ENCODE measurements at places on chromosomes 7 and 10.

DNA sequence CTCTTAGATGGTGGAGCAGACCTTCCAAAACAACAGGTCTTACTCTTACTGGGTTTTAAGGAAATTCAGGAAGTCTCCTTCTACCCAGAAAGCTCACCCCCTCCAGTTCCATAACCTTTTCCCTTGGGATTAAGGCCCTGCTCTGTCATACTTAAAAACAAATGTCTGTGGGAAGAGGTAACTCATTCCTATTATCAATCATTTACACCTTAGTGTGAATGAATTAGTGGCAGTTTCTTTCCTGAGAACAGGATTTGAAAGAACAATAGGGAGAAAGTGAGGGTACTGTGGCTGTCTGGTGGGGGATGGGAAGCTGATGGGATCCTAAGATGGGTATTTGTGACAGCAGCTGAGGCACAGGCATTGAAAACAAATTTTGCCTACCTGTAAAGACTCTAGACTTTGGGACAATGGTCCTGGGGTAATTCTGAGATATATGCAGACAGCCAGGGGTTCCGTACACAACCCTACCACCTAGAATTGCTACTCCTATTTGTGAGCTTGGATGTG is 22.2 kb upstream of the PDLIM1 start:
- no peak for DNase-seq

- peak; percentile 31 for DNase-seq
Observed at GRCh38 chr10:28677888-28678686, 766 bp downstream of the BAMBI start.

DNA sequence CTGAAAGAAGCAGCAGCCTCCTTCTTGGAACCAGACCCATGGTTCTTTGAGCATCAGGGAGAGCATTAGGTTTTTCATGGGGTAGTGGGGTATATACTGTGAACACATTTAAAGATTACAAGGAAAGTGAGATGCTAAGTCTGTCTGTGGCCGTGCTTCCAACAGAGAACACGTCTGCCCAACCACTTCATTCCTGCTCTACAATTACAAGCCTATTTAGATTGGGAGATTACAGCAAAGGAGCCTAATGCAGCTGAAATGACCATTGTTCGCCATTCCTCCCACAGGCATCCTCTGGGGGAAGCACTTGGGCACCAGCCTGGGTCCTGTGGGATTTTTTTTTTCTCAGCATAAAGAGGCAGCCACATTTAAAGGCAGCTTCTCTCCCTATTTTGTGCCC is 536.4 kb downstream of the XPNPEP1 start:
- DNase-seq, result no peak

DNA sequence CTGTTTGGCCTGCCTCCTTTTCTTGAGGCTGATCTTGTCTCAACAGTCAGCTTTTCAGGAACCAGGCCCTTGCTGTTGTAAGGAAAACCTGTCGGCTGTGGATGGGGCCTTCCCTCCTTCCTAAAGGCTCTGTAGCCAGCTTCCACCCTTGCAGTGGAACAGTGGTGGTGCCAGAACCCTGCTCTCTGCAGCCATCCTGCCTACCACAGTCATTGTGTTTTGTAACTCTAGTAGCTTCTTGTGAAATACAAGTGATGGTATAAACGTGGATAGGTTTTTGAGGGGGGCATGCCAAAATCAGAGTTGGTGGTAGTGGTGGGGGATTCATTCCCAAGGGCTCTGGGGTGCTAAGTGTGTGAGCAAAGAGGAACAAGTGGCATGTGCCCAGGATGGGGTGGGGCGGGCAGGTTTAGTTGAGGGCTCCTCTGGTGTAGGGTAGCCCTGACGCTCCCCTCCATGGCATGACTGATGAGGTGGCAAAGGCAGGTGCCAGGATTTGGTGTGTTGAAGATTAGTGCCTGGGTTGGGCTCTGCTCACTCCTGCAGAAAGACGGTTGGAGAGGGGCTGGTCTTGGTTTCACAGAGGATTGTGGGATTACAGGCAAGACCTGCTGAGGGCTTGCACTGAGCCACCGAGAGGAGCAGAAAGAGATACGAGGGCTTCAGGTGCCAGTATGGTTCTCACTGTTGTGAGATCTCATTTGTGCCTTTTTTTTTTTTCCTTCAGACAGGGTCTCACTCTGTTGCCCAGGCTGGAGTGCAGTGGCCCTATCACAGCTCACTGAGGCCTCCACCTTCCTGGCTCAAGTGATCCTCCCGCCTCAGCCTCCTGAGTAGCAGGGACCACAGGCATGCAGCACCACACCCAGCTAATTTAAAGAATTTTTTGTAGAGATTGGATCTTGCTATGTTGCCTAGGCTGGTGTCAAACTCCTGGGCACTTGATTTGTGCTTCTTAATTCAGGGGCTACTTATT is 7.4 kb downstream of the TSPAN14 start:
- no peak for DNase-seq

GRCh38 chr10:133161486-133162109 is 1.6 kb downstream of the KNDC1 start:
- DNase-seq, result no peak

- DNase-seq, result no peak
Observed at GRCh38 chr7:157877298-157878090, 540.7 kb downstream of the DNAJB6 start.

- DNase-seq, result no peak
Observed at GRCh38 chr7:148261996-148262688, 328.4 kb upstream of the C7orf33 start.

DNA sequence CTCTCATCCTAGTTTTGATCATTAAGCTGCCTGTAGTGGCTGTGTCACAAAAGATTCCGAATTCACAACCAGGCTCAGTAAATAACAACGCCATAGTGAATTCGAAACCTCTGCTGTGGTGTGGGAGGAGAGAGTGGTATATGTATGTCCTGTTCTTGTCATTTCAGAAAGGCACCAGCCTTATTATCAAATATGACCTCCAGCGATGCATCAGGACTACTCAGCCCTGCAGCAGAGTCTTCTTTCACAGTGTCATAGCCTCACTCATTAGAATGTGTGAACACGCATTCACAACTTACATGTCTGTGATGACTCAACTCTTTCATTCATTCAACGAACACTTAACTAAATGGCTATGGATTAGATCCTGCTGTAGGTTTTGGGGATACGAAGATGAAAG is 15.3 kb downstream of the AOC1 start:
- no peak for DNase-seq

GRCh38 chr7:116940689-116941370 is 12.5 kb upstream of the ST7 start:
- DNase-seq, result no peak

GRCh38 chr10:77889277-77889903 is 37.2 kb downstream of the DLG5 start:
- DNase-seq, result no peak

GRCh38 chr10:75095631-75096030 is 15.8 kb upstream of the SAMD8 start:
- no peak for DNase-seq

- DNase-seq, result no peak
Observed at GRCh38 chr10:71776481-71776925, 3.2 kb upstream of the VSIR start.

- no peak for DNase-seq
Observed at GRCh38 chr10:11787374-11787773, 35.8 kb upstream of the PROSER2 start.

GRCh38 chr10:71860243-71861029 is 9.4 kb upstream of the PSAP start:
- DNase-seq, result peak; percentile 33

DNA sequence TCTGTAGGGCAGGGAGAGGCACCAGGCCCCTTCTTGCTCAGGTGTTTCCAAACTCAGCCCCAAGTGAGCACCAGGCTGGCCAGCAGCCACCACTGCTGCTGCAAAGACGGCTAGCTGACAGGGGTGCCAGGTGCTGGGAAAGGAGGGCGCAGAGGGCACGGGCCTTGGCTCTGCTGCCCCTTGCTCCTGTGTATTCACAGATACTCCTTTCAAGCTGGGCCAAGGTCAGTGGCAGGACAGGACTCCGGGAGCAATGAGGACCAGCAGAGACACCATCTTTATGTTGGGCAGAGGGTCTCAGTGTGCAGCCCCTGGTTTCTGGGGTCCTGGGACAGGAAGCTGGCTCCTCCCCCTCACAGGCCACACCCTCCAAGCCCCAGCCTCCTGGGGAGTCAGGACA is 110.1 kb downstream of the SMURF1 start:
- no peak for DNase-seq

DNA sequence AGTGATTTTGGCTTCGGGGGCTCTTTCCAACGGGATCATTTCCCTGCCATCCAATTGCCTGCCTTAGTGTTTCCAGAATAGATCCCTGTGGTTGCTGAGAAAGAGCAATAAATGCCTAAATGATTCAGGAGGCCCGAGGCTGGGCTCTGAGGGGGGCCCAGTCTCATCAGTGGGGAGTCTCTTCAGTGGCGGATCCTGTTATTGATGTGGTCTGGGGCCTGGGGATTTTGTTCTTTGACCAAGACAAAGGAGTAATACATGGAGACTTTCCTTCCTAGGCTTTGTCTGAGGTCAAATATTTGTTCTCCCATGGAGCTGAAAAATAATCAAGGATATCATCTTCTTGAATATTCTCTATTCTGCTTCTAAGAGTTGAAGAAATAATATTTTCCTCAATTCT is 40.8 kb downstream of the TAS2R41 start:
- no peak for DNase-seq

GRCh38 chr7:2306688-2307087 is 7.6 kb downstream of the SNX8 start:
- no peak for DNase-seq

- no peak for DNase-seq
Observed at GRCh38 chr7:35371221-35371620, 117.3 kb upstream of the TBX20 start.

- no peak for DNase-seq
Observed at GRCh38 chr10:13788711-13789447, 202.1 kb downstream of the PRPF18 start.

- DNase-seq, result peak; percentile 82
Observed at GRCh38 chr7:71733107-71733870, 601.3 kb downstream of the GALNT17 start.

DNA sequence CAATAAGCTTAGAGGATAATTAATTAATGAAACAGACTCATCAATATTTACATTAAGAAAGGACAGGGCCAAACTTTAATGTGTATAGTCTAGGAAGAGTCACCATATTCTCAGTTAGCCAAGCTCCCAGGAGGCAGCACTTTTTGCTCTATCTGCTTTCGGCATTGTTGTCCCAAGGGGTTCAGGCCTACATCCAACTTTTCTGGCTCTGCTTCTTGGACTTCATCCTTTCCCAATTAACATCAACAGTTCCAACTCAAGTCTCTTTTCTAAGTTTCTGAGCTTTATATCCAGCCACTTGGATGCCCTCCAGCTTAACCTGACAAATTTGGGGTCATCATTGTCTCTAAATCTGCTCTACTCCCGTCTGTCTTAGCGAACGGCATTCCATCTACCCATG is 42.8 kb downstream of the GLI3 start:
- no peak for DNase-seq

DNA sequence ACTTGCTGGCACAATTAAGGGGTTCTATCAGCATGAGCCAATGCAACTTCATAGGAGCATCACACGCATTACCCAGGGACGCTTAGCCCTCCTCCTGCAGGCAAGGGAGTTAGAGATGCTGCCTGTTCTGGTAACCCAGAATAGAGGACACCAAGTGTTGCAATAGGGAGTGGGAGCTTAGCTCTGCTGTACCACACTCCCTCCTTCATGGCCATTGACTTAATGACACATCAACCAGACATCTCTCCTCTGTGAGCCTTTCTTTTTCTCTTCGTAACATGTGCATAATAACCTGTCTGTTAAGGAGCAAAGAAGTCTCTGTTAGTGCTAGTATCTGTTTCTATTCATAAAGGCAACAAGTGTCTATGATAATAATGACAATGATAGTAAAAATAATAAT is 282.4 kb downstream of the SORCS3 start:
- DNase-seq, result no peak

DNA sequence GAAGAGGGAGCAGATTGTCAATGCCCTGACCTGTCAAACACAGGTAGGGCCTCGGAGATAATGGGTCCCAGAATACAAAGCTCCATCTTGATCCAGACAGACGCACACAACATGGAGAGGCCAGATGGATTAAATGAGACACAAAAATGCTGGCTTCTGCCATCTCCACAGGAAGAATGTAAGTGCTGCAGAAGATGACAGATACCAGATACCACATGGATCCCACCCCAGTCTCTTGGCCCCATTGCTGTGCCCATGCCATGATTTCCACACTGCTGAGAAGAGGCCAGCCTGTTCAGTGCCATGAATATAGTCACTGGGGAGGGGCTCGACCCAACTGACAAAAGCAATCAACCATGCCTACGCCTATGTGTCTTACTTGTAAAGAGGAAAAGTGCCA is 487.9 kb downstream of the PARD3 start:
- no peak for DNase-seq

DNA sequence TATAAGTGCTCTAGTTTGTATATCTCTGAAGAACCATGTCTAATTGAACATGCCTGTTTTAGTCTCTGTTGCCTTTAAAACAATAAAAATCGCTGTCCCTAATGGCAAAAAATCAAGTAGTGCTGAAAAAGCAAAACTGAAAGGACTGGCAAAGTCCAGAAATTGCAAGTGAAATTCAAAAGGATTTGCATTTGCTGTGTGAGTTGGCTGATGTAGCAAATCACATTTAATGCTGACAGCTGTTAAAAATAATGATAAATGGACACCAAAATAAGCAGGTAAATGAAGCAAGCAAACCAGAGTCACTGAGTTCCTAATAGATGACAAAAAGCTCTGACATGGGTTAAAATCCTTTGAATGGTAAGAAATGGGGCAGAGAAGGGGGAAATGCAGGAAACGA is 874.1 kb downstream of the GRM8 start:
- DNase-seq, result no peak

DNA sequence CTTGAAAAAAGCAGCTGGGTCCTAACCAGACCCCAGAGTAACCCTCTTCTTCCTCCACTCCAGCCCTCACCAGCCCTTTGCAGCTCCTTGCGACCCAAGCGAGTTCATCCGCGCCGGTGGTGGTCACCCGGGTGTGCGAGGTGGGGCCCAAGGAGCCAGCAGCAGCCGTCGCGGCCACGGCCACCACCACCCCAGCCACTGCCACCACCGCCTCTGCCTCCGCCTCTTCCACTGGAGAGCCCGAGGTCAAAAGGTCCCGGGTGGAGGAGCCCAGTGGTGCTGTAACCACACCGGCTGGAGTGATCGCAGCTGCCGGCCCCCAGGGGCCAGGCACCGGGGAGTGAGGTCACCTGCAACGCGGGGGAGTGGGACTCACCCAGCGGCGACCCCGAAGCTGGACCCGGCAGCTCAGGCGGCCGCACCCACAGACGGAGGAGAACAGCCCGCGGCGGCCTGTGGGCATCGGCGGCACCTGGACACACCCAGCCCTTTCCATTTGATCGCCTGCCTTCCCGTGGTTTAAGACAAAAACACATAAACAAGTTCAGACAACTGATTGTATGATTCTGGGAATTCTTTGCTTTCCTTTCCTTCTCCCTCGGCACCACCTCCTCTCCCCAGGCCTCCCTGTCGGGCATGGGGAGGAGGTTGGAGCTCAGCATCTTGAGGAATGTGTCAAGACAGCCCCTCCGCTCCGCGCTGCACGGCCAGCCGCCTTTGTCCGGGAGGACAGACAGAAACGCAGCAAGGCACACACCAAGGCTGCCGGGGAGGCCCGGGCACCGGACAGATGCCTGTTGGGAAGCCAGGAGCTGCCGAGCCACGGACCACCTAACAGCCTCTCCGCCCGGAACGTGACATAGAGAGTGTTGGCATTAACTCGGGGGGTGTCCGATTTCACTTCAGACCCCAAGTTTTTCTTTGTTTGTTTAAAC is 13.0 kb upstream of the AP5Z1 start:
- DNase-seq, result no peak

GRCh38 chr10:14241196-14241595 is 89.5 kb downstream of the FRMD4A start:
- DNase-seq, result no peak

All from NAMALWA (cell line).